Activated T-cell treated with anti-CD3 and anti-CD28 coated beads for 1 hour (primary cell): ENCODE measurements at places on chromosomes 1 and 21.

DNA sequence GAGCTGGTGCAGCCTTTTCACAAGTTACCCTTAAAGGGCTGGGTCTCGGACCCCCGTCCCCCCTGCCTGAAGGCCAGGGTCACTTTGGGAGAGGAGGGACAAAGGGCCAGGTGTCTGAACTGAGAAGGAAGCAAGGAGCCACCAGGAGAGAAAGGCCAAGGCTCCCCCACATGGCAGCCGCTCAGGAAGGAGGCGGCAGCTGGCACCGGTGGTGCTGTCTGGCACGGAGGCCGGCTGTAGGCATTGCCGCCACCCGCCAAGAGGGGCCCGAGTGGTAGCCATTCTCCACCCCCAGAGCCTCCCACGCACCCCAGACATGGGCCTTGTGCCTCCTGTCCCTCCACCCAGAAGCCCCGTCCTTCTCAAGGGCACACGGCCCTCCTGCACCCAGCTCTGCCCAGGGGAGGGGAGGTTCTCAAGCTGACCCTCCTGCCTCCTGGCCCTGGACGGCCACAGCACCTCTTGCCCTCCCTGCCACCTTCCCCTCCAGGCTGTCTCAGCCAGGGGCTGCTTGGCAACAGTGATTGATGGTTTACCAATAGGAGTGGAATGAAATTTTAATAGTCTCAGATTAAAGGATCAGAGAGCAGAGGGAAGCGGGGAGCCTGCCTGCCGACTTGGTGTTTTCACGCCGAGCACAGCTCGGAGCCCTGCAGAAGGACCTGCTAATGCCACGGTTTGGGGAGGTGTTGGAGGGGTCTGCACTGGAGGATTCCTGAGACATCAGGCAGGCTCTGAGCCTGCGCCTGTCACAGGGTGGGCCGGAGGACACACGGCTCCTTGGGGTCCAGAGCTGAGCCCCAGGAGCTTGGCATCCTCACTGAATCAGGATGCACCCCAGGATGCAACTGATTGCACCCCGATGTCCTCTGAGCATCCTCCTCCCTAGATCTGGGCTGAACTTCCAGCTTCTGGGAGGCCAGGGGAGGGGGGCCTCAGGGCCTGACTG is 211.9 kb upstream of the VAMP3 start:
- no peak for DNase-seq

- no peak for DNase-seq
Measured at GRCh38 chr1:155012776-155013602, 10.4 kb downstream of the ZBTB7B start.

DNA sequence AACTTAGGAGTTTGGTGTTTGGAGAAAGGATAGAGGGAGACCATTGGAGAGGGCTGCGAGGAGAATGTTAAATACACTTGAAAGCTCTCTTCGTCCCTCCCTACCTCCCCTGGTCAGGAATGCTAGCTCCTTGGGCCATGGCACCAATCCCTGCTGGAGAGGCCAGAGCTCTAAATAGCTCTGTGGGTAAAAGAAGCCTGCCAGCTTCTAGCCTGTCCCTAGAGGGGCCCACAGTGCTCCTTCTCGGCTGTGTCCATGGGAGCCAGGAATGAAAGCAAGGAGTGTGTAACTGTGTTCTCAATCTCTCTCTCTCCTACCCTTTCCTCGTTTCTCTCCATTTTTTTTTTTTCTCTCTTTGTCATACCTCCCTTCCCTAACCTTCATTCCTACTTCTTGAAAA is at the start of gene CCDC190:
Gene CCDC190, minus strand, starts transcription at position 75 of the 400 bp plus-strand sequence. CDS start 1,529 bp downstream, outside the sequence.
- no peak for DNase-seq

DNA sequence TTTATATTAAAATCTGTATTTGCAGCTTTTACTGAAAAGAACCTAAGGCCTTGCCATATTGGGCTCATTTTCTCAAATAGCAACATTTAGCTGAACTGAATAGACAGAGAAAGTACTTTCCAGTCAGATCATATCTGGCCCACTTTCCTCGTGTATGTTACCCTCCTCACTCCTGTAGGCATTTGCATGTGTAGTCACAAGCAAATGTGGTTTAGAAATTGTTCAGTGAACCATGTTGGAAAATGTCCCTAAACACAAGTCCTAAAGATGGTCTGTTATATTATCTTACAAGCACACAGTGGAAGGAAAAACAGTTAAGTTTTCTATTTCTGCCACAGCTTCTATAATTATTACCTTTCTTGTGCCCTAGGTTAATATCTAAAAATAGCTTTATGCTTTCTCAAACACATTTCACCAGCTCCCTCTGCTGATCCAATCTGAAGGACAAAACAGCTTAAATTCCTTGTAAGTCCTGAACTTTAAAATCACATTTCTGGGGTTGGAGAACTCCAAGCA is 606 bp upstream of the FMO4 start:
- no peak for DNase-seq

- DNase-seq: no peak
Measured at GRCh38 chr1:206660136-206660535, 24.6 kb upstream of the MAPKAPK2 start.

DNA sequence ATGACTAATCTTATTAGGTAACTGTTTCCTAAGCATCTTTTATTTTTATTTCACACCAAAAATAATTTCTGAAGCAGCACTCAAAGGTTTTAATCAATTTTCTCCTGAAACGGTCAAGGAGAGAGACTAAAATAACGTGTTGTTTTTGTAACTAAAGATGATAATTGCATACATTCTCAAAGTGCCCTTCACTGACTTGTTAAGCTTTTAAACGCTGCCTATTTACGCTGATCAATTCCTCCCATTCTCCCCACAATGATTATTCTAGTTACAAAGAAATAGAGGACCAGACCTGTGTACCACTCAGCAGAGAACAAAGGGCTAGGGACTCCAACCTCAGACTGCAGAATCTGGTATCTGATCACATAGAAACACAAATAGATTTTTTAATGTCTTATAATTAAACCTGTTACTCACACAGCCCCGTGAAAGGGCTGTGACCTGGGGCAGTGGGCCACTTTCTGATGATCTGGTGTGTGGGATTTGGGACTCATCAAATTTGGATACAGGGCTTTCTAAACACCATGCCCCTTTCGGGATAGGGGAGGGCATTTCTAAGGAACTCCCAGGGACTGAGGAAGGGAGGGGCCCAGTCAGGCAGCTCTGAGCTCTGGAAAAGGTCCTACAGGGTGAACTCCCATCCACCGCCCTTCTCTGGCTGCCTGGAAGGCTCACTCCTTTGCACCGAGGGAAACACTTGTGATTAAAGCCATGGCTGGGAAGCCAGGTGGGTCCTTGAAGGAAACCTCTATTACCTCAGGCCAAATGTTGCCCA is 65.2 kb downstream of the BCAR3 start:
- no peak for DNase-seq

- no peak for DNase-seq
Measured at GRCh38 chr1:207862241-207862787, 48.6 kb downstream of the CD34 start.

- DNase-seq: no peak
Measured at GRCh38 chr21:43926196-43926595, 61.2 kb downstream of the AGPAT3 start.

GRCh38 chr1:203536980-203537455 is 43.1 kb downstream of the OPTC start:
- DNase-seq: no peak

DNA sequence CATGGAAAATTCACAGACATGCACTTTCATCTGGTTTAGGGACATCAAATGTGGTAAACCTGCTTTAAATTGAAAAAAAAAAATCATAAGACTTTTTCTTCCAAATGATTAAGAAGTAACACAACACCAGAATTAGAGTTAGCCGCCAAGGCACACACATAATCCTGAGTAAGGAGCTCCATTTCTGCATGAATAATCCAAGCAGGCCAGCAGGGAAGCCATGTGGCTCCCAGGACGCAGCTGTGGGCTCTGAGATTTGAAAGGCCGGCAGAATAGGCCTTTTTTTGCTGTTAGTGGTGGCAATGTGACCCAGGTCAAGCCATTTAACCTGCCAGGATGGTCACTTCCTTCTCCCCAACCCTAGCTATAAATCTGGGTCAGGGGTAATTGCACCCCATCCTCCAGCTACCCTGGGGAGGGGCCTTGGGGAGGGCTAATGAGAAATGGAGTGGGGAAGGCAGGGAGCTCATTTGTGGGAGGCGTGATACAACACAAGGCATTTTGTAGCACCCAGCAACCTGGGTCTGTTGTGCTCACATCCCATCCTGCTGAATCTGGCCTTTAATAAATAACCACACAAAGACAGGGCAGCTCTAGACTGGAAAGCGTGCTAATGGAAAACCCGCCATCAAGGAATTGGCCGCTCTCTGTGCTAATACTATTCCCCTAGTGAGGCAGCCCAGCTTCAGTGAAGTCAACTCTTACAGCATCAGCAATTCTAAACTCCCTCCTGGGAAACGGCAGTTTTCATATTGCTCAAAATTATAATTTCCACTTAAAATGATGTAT is 178.5 kb downstream of the RHOU start:
- no peak for DNase-seq

DNA sequence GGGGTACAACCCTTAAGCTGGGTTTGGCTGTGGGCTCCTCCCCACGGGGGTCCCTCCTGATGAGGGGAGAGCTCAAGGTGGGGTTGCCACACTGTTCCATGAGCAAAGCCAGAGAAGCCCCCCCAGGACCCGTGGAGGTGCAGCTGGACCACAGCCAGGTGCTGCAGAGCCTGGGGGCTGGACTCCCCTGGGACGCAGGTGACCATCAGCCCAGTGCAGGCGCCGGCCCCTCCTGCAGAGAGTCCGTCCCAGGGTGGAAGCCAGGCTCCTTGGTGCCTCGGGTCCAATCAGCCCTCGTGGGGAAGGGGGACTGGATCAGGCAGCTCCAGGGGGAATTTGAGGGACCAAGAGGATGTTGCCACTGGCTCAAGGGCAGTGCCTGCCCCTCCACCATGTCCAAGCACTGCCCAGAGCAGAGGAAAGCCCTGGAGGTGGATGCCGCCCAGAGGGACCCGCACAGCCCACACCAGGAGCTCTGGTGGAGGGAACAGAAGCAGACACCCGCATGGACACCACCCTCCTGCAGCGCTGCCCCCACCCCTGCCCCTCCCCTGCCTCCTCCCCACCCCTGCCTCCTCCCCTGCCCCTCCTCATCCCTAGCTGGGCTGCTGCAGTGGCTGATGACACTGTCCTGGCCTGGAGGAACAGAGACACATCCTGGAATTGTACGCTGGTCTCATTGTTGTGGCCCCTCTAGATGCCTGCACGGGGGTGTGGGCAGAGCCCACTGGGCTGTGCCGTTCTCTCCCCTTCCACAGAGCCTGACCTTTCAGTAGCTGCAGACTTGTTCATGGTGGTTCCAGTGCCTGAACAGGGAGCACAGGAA is 30.8 kb upstream of the COL18A1 start:
- DNase-seq: no peak

- no peak for DNase-seq
Measured at GRCh38 chr1:182388392-182389134, 3.0 kb downstream of the GLUL start.

DNA sequence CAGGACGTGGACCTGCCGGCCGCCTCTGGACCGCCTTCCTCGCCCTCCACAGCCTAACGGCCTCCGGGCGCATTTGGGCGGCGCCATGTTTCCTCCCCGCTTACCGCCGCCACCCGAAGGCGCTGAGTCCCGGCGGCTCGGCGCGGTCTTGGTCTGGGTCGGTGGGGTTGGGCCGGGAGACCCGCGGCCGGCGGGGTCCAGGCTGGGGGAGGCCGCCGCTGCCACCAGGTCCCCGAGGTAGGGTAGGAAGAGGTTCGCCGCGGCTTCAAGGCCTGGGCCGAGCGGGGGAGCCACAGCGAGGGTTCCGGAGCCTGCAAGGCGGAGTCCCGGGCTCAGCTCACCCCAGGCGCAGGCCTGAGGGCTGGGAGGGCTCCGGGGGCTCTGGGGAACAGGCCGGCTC is 5.5 kb downstream of the OR2C3 start:
- no peak for DNase-seq

- DNase-seq: no peak
Measured at GRCh38 chr1:78892260-78892840, 114.2 kb downstream of the ADGRL4 start.

- DNase-seq: no peak
Measured at GRCh38 chr1:3501856-3502640, 47.6 kb downstream of the ARHGEF16 start.

GRCh38 chr1:243792891-243793290 is 57.2 kb downstream of the AKT3 start:
- no peak for DNase-seq

GRCh38 chr1:11857164-11857851 is 1.4 kb downstream of the NPPB start:
- DNase-seq: no peak

GRCh38 chr1:97630281-97630680 is 290.6 kb downstream of the DPYD start:
- no peak for DNase-seq

DNA sequence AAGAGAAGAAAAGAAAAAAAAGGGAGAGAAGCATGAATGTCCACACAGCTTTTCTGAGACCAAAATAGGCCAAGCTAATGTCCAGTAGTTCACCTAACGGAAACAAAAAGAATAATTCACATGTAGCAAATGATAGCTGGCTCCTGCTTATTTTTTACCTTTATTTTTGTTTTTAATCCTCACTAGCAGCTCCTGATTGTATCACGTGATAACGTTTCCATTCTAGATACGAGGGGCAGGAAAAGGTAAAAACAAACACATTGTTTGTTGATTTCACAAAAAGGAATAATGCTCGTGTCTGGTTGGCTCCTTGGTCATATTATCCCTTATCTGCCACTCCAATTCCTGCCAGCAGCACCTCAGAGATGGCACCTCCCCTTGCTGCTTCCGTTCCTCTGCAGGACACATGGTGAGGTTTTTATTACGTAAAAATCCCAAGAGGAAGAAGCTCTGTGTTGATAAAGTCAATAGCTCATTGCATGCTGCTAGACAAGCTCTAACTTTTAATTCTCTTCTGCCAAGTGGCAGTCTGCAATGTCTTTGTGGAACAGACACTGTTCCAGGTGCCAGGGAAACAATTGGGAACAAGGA is 201.7 kb downstream of the CRB1 start:
- no peak for DNase-seq

DNA sequence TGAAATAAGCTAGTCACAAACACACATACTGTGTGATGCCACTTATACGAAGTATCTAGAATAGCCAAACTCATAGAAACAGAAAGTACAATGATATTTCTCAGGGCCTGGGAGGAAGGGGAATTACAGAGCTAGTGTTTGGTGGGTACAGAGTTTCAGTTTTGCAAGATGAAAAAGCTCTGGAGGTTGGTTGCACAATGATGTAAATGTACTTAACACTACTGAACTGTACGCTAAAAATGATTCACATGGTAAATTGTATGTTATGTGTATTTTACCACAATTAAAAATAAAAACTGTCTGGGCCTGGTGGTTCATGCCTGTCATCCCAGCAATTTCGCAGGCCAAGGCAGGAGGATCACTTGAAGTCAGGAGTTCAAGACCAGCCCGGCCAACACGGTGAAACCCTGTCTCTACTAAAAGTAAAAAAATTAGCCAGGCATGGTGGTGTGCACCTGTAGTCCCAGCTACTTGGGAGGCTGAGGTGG is 15.3 kb upstream of the FHAD1 start:
- DNase-seq: no peak
